ENCODE measurements at places on chromosomes 7 and 10.

DNA sequence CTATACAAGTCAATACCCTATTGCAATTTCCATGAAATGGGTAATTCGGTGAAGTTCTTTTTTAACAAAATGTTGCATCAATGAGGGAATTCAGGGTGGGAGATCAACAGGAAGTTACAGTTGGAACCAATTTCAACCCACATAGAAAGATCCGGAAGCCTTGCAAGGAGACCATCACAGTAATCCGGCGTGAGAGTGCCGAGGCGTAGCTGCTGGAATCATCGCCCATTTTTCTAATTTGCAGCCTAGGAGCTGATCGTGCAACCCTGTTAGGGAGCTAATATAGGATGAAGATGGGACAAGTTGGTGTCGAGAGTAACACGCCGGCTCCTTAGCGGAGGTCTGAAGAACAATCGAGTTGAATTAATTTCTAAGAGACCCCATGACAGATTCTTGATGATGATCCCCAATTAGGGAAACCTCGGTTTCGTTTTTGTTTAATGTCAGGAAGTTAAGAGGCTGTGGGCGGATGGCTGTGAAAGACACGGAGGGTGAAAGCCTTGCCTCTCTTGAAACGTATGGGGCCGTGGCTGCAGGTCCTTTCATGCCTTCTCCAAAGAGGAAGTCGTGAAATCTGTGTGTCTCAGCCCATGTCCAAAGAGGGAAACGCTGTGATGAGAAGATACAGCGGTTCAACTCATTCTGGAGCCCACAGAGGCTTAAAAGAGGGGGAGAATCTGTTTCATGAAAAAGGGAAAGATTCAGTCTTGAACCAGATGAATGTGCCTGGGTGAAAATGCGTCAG lies 51.2 kb upstream of the CARD11 start:
- no peak for DNase-seq

- DNase-seq = no peak
Observed at GRCh38 chr10:47314416-47314970, 7.8 kb upstream of the GDF2 start.

- no peak for DNase-seq
Observed at GRCh38 chr10:102715880-102716279, 1.4 kb downstream of the SFXN2 start.

GRCh38 chr7:51078653-51079052 lies 238.0 kb downstream of the COBL start:
- no peak for DNase-seq

- DNase-seq = peak; percentile 53
Observed at GRCh38 chr10:306675-307185, 171.5 kb downstream of the ZMYND11 start.

GRCh38 chr7:103343758-103344452 lies 662 bp downstream of the DNAJC2 start:
- peak; percentile 49 for DNase-seq

GRCh38 chr7:134636008-134636449 lies 10.6 kb upstream of the BPGM start:
- DNase-seq = no peak

DNA sequence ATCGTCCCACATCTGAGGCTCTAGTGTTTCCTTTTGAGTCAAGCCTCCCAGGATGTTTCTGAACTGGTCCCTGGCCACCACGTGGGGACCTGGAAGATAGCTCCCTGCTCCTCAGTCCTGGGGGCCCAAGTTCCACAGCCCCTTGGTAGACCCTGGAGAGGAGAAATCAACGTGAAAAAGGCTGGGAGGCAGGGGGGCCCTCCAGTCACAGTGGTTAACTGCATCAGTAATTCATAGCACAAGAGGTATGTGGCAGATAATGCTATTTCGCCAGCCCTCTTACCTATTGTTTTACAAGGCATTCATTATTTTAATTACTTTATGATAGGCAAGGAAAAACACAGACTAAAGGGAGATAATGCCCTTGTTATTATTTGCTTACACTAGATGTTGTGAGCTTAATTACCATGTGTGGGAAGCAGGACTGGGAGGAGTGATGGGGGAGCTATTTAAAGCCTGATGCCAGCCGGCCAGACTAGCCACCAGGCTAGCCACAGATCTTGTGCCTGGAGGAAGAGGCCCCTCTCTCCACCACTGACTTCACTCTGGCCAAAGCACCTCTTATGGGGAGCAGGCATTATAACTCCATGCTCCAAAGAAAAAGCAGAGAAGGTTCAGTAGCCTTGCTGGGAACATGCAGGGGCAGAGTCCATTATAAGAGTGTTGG lies 230.7 kb downstream of the KCNMA1 start:
- DNase-seq = no peak

GRCh38 chr10:5465976-5466450 lies 33.4 kb downstream of the CALML5 start:
- no peak for DNase-seq

GRCh38 chr10:88088441-88089340 lies 225.3 kb downstream of the PTEN start:
- DNase-seq = no peak

DNA sequence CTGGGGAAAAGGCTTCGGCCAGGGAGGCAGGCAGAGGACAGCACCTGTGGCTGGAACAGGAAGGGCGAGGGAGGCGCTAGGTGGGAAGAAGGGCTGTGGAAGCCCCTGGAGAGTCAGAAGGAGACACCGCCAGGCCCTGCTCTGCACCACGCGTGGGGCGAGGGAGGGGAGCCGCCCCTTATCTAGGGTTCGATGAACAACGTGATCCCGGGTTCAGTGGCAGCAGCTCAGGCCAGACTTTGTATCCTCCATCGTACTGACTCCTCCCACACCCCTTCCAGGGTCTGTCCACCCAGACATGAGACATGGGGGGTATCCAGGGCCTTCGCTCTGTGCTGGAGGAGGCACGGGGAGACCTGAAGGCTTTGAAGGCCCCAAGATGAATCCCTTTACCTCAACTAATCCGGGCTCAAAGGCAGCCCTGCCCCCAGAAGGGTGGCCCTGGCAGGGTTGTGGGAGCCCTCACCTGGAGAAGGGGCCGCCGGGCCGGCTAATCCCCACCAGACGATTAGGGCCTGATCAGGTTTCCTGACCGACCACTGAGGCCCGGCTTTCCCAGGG lies 110.8 kb downstream of the PDGFA start:
- no peak for DNase-seq

DNA sequence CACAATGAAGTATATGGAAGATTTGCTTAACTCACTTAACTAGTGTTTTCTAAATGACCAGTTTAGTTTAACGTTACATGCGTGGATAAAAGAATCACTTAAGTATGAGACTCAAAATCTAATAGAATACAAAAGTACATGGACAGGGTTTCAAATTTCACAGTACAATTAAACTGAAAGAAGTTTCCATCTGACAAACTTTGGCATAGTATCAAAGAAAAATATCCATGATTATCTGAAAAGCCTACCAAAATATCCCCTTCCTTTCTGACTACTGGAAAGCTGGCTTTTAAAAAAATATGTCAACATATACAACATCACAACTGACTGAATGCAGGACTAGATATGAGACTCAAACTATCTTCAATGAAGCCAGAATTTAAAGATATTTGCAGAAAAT lies 164.8 kb downstream of the ZNF438 start:
- no peak for DNase-seq

DNA sequence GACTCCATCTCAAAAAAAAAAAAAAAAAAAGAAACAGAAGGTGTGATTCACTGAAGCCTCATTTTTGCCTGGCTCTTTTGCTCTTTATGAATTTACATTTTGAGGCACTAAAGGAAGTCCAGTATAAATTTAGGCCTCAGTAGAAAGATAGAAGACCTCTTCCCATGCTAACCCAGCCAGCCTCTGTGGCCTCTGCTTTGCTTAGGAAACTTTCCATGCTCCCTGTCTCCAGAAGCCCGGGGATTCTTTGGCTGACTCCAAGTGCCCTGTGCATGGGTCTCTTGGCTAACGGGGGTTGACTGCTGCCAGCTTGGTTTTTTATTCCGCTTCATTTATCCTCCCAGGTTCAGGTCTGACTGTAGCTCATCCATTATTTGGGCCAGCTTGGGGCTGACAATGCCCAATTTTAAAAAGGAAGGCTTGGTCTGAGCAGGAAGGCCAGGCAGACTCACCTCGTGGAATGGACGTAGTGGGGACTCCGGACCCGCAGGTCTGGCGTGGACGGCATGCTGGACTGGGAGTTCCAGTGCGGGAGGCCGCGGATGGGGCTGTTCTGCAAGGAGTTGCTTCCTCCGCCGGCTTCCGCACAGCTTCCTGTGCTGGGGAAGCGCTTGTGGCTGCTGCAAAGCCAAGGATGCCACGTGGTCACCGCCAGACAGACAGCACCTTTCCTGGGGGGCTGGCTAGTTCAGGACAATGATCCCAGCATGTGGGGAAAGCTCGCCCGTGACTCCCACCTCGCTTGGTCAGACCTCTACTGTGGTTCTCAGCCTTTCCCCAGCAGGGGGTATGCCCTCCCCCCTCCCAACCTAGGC lies 72.3 kb downstream of the PRPF18 start:
- peak; percentile 64 for DNase-seq

DNA sequence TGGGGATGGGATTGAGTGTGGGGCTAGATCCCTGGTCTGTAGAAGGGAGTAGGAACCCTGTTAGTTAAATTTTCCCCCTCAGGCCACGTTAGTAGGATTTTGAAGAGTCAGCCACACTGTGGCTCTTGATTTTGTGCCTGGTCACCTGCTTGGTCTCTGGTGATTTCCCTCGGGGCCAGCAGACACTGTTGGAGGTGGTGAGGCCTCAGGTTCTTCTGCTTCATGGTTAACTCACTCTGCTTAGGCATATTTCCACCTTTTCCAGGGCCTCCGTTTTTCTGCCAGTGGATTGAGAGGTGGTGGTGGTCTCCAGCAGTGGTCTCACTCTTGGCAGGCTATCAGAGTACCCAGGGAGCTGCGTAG lies 4.1 kb downstream of the TSPAN14 start:
- DNase-seq = no peak
